ENCODE measurements at places on chromosomes 5 and 9. TPM values are rescaled to one million over a fixed set of nuclear protein-coding genes. Genes with fewer than 3 reads are reported as not detected.

DNA sequence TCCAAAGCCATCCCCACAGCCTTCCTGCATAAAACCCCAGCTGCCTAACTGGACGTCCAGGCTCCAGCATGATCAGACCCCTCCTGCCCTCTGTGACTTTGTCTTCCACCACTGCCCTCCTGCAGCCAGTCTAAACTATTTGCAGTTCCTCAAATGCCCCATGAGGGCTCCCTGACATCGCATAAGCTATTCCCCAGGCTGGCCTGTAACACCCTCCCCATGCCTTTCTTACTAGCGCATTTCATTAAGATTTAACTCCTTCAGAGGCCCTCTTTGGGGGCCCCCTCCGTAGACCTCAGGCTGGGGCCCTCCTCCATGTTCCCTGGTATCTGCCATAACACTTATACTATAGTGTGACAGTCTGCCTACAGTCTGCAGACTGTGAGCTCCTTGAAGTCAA lies 15.5 kb upstream of the SMIM23 start:
- no peak for DNase-seq

DNA sequence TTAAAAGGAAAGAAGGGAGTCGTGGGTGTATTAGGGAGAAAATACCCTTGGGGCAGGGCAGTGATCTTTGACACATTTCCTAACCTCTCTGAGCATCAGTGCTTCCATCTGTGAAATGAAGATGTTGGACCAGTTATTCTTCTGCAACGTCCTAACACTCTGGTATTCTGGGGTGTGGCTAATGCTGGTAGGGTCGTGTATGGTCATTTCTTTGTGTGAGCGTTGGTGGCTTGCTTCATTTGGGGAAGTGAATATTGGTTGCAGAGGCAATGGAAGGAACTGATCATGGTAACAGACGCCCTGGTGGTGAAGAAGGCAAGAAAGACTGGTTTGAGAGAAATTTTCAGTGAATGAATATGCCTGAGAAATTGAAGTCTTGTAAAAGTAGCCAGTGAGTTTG lies 67.9 kb upstream of the TTC23L start:
- DNase-seq, result no peak

GRCh38 chr9:32969270-32969669 lies 32.2 kb downstream of the APTX start:
- DNase-seq, result no peak

The ANKRD18B gene
- total RNA-seq, result not detected

The SMIM33 gene
- 0.76 TPM for total RNA-seq

The ANKRD18A gene
- total RNA-seq, result 14.9 TPM

DNA sequence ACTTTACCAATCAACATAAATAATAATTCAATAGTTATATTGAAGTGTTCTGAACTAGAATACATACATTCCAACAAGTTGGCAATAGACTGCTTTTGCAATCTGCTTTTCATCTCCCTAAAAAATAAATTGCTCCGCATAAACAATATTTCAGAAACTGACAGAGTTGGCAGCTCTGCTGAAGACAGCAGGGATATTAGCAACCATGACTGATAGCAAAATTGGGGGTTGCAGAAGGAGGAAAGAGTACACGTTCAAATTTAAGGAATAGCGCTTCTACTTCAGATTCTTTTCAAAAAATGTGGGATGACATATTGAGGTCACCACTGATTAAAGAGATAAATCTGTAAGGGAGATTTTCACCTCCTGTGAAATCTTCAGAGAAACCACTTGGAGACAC lies 521.2 kb downstream of the DTWD2 start:
- no peak for DNase-seq

DNA sequence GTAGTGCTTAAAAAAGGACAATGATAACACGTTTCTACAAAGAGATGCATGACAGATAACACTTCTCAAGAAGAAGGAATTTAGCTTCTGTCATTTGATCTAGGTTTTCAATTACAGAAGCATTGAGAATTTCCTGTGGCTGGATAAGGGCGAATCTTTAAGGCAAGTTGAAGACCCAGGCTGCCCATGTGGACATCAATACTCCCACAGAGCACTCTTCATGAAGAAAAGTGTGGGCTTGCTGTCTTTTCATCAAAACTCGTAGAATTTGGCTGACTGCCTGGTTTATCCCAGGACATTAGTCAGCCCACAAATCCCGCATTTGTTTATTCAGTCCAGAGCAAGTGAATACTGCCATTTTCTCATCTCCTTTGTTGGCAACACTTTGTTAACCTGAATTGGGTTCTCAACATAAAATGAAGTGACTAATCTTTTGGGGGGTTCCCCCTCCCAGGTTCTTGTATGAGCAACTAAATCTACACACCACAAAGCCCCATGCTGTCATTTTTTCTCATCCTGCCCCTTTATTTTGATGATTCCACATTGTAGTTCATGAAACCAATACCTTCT lies 43.4 kb upstream of the CDKN2B start:
- DNase-seq, result no peak

GRCh38 chr5:75681125-75681830 lies 36.0 kb downstream of the POC5 start:
- no peak for DNase-seq
